ENCODE measurements at places on chromosomes 1 and 21. TPM values are rescaled to one million over a fixed set of nuclear protein-coding genes. Genes with fewer than 3 reads are reported as not detected.

DNA sequence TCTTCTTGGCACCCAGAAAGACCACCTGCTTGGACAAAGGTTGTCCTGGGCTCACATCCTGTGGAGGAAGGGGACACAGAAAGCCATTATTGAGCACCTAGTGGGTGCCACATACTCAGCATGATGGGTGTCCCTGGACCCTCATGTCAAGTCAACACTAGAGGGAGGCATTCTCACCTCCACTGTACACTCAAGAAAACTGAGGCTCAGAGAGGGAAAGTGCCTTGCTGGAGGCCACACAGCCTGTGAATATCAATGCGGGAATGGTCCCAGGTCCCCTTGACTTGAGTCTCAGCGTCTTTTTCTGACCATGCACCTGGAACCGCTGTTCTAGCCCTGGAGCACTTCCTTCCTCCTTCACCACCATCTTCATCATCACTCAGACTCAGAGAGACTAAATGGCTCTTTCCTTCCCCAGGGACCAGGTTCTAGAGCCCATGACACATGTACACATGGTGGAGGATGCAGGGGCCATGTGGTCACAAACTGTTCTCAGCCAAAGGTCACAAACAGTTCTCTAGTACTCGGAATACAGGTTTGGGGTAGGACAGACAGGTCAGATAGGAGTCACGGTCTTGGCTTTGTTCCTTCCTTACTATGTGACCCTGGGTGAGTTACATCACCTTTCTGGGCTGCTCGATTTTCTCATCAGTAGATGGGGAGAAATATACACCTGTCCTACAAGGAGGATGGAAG lies 89.2 kb upstream of the WNT4 start:
- H3K36me3 ChIP-seq = no peaks in the 10 kb centered on the region
- peaks cover 19% of the 10 kb centered on the region for H3K4me1 ChIP-seq
- no peak overlapping the region for H3K27ac ChIP-seq
- DNase-seq = no peak
- peaks cover 98% of the 10 kb centered on the region for H3K27me3 ChIP-seq

The WNT3A gene
- total RNA-seq = not detected

The FMN2 gene
- total RNA-seq = 1.7 TPM

The ADAMTSL4 gene
- not detected for total RNA-seq

GRCh38 chr21:37383086-37383485 lies 16.5 kb downstream of the DYRK1A start:
- no peaks in the 10 kb centered on the region for H3K27me3 ChIP-seq
- no peak overlapping the region for H3K27ac ChIP-seq
- peaks cover 66% of the 10 kb centered on the region for H3K4me1 ChIP-seq
- no peaks in the 10 kb centered on the region for H3K36me3 ChIP-seq
- peak; percentile 40 for DNase-seq

- no peak overlapping the region for H3K27ac ChIP-seq
- peak; percentile 99 for DNase-seq
- no peak overlapping the region for H3K4me3 ChIP-seq
- H3K27me3 ChIP-seq = no peaks in the 10 kb centered on the region
- peaks cover 20% of the 10 kb centered on the region for H3K4me1 ChIP-seq
- no peaks in the 10 kb centered on the region for H3K36me3 ChIP-seq
Measured at GRCh38 chr1:6962478-6962995, 177.3 kb downstream of the CAMTA1 start.

- no peak overlapping the region for H3K4me3 ChIP-seq
- peaks cover 5% of the 10 kb centered on the region for H3K4me1 ChIP-seq
- DNase-seq = no peak
- H3K27me3 ChIP-seq = no peaks in the 10 kb centered on the region
- no peaks in the 10 kb centered on the region for H3K36me3 ChIP-seq
- peak overlapping the region; percentile 9 for H3K27ac ChIP-seq
Measured at GRCh38 chr1:35622510-35623178, 18.7 kb downstream of the PSMB2 start.

GRCh38 chr1:72283022-72283306 lies 625 bp upstream of the NEGR1 start:
- DNase-seq = no peak
- H3K27ac ChIP-seq = peak overlapping the region; percentile 77
- H3K27me3 ChIP-seq = peaks cover 73% of the 10 kb centered on the region

The SMIM1 gene
- 9.1 TPM for total RNA-seq

The PLA2G2D gene
- total RNA-seq = not detected

- no peaks in the 10 kb centered on the region for H3K36me3 ChIP-seq
- H3K27me3 ChIP-seq = no peaks in the 10 kb centered on the region
- no peak overlapping the region for H3K4me3 ChIP-seq
- no peak overlapping the region for H3K27ac ChIP-seq
- no peaks in the 10 kb centered on the region for H3K4me1 ChIP-seq
Measured at GRCh38 chr1:173354937-173355280, 122.2 kb upstream of the PRDX6 start.

GRCh38 chr1:92994105-92994712 lies 32.9 kb upstream of the DIPK1A start:
- H3K36me3 ChIP-seq = no peaks in the 10 kb centered on the region
- DNase-seq = peak; percentile 90
- H3K27ac ChIP-seq = no peak overlapping the region
- H3K27me3 ChIP-seq = no peaks in the 10 kb centered on the region
- H3K4me3 ChIP-seq = no peak overlapping the region
- no peaks in the 10 kb centered on the region for H3K4me1 ChIP-seq

- peak overlapping the region; percentile 42 for H3K27ac ChIP-seq
- peak; percentile 73 for DNase-seq
- H3K36me3 ChIP-seq = no peaks in the 10 kb centered on the region
- peaks cover 32% of the 10 kb centered on the region for H3K4me1 ChIP-seq
Measured at GRCh38 chr1:168110896-168111545, 25.7 kb downstream of the GPR161 start.

DNA sequence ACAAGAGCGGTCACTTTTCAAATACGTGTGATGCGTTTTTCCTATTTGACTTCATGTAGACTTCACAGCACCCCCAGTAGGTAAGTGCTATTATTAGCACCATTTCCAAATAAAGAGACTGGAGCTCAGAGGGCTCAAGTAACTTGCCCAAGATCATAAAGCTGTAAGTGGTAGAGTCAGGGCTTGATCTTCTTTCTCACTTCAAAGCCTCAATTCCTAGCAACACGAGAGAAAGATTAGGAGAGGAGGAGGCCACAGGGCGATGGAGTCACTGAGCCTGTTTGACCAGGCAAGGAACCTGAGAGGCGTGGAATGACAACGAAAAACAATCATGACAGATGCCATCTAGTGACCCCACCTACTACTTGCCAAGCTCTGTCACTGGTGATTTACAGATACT lies 181.0 kb downstream of the FOXD2 start:
- no peaks in the 10 kb centered on the region for H3K4me1 ChIP-seq
- no peak for DNase-seq
- no peak overlapping the region for H3K4me3 ChIP-seq
- H3K27ac ChIP-seq = no peak overlapping the region

DNA sequence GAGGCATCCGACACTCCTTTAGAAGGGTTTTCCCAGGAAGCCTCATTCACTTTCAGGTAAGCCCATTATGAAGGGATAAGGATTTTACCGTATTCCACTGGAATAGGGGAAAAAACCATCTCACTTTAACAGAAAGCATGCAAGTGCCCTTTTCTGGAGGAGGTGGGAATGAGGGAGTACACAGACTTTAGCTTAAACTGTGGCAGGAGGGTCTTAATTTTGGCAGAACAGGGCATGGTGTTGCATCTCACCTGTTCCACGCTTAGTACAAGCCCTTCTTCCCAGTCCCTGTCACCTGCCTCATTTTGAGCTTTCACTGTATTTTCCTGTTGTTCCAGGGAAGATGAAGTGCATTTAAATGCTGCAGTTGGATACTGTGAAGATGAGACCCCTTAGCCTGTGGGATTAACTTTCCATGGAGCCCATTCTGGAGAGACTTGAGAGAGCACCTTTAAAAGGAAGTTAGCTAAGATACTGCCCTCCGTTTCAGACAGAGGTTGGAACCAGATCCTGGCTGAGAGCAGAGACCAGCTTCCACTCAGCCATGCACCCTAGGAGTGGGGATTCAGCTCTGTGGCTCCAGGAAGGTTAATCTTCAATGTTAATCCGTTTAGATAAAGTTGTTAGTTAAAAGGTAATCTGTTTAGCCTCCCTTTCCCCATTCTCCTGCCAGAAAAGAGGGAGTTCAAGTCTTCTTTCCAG lies 42.6 kb downstream of the PBX1 start:
- no peak overlapping the region for H3K27ac ChIP-seq
- peaks cover 7% of the 10 kb centered on the region for H3K36me3 ChIP-seq
- H3K4me3 ChIP-seq = no peak overlapping the region
- H3K27me3 ChIP-seq = no peaks in the 10 kb centered on the region

DNA sequence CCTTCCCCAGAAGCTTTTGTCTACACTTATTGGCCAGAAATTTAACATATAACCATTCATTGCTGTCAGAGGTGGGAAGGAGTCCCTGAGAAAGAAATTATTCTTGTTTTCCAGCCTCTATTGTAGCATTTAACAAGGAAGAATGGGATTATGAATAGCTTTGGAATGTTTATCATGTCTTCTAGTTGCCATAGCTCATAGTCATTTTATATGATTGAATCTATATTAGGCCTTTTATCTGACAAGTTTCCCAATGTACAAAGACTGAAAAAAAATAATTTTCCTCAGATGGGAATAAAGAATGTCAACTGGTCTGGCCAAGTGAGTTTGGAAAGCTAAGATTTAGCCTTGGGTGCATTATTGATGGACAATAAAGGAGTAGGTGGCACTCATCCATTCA lies 28.3 kb downstream of the PTPRC start:
- H3K27ac ChIP-seq = no peak overlapping the region
- H3K27me3 ChIP-seq = no peaks in the 10 kb centered on the region
- no peak for DNase-seq
- no peaks in the 10 kb centered on the region for H3K4me1 ChIP-seq
- H3K36me3 ChIP-seq = no peaks in the 10 kb centered on the region
- no peak overlapping the region for H3K4me3 ChIP-seq

- H3K4me3 ChIP-seq = no peak overlapping the region
- peaks cover 19% of the 10 kb centered on the region for H3K4me1 ChIP-seq
- DNase-seq = peak; percentile 72
Measured at GRCh38 chr1:14915356-14916054, 238.0 kb upstream of the TMEM51 start.

GRCh38 chr1:248757784-248758195 lies 2.2 kb upstream of the LYPD8 start:
- no peak for DNase-seq
- no peak overlapping the region for H3K4me3 ChIP-seq
- H3K36me3 ChIP-seq = no peaks in the 10 kb centered on the region
- H3K4me1 ChIP-seq = no peaks in the 10 kb centered on the region
- no peaks in the 10 kb centered on the region for H3K27me3 ChIP-seq

The SPRR2E gene
- not detected for total RNA-seq

The MROH9 gene
- not detected for total RNA-seq

GRCh38 chr21:32249511-32250280 lies 29.2 kb downstream of the MIS18A start:
- H3K4me1 ChIP-seq = peaks cover 17% of the 10 kb centered on the region
- no peak for DNase-seq
- H3K36me3 ChIP-seq = no peaks in the 10 kb centered on the region
- H3K27me3 ChIP-seq = no peaks in the 10 kb centered on the region

DNA sequence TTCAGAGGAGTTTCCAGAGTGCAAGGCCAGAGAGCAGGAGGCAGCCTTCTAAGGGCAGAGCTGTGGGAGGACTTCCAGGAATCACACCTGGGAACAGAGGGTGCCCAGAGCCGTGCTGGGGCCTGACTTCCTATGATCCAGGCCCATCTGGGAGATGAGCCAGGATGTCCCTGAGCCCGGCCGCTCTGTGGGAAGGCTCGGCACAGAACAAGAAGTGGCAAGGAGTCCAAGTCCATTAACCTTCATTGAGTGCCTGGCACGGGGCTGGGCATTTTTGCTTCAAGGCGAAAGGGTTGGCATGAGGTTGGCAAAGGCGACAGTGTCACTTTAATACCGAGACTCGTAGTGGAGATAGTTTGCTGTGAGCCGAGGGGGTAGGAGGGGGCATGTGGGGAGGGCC lies 18.2 kb downstream of the TMEM201 start:
- no peak overlapping the region for H3K4me3 ChIP-seq
- H3K36me3 ChIP-seq = no peaks in the 10 kb centered on the region
- H3K27me3 ChIP-seq = no peaks in the 10 kb centered on the region
- H3K4me1 ChIP-seq = no peaks in the 10 kb centered on the region
- no peak overlapping the region for H3K27ac ChIP-seq

- H3K27me3 ChIP-seq = no peaks in the 10 kb centered on the region
- H3K36me3 ChIP-seq = no peaks in the 10 kb centered on the region
- H3K27ac ChIP-seq = no peak overlapping the region
- H3K4me1 ChIP-seq = no peaks in the 10 kb centered on the region
- DNase-seq = no peak
Measured at GRCh38 chr1:239612379-239612778, 226.0 kb downstream of the CHRM3 start.

The LRRC38 gene
- total RNA-seq = not detected

DNA sequence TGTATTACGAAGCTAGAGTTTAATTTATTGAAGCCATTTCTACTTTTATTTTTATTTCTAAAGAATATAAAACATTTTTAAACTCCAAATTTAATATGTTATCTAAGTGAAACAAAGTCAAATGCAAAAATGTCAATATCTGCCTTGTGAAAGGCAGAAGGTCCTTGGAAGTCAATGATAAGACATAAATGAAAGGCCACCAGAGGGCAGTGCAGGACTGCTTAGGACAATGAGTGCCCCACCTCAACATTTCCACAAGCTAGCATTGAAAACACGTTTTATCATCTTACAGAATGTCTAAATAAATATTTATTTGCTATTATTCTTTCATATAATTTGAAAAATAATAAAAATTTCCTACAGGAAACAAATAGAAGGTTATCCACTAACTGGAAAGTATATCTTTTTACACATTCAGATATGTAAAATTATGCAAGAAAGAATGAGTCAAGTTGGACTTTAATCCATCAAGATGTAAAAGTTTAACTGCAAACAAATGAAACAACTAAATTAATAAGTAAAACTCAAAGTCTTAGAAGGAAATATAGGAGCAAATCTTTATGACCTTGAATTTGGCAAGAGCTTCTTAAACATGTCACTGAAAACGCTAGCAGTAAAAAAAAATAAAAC lies 140.1 kb upstream of the FMN2 start:
- no peak overlapping the region for H3K4me3 ChIP-seq
- H3K27me3 ChIP-seq = no peaks in the 10 kb centered on the region
- no peaks in the 10 kb centered on the region for H3K4me1 ChIP-seq
- DNase-seq = peak; percentile 89
- H3K36me3 ChIP-seq = no peaks in the 10 kb centered on the region

GRCh38 chr1:56441601-56442000 lies 137.8 kb downstream of the PLPP3 start:
- H3K4me3 ChIP-seq = no peak overlapping the region
- peaks cover 41% of the 10 kb centered on the region for H3K4me1 ChIP-seq
- H3K27ac ChIP-seq = no peak overlapping the region
- no peak for DNase-seq
- no peaks in the 10 kb centered on the region for H3K36me3 ChIP-seq

DNA sequence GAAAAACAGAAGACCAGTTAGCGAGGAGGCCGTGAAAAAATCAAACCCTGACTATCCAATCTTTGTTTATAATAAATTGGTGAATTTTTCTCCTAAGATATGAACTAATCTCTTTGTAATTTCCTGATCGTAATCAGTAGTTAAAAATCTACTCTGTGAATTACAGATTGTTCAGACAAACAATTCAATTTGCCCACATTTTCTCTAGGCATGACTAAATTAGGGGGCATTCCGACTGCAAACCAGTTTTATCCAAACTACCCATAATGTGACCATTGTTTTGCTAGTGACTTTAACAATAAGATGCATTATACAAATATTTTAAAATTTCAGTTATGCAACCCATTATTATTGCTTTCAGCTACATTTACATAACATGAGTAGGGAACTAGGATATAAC lies 546.9 kb upstream of the ADAMTS5 start:
- H3K4me1 ChIP-seq = no peaks in the 10 kb centered on the region
- no peak overlapping the region for H3K27ac ChIP-seq
- H3K4me3 ChIP-seq = no peak overlapping the region
- no peaks in the 10 kb centered on the region for H3K27me3 ChIP-seq
- H3K36me3 ChIP-seq = no peaks in the 10 kb centered on the region

The CRYAA gene
- total RNA-seq = not detected
